ENCODE measurements at places on chromosomes 6 and 20. TPM values are rescaled to one million over a fixed set of nuclear protein-coding genes. Genes with fewer than 3 reads are reported as not detected.

DNA sequence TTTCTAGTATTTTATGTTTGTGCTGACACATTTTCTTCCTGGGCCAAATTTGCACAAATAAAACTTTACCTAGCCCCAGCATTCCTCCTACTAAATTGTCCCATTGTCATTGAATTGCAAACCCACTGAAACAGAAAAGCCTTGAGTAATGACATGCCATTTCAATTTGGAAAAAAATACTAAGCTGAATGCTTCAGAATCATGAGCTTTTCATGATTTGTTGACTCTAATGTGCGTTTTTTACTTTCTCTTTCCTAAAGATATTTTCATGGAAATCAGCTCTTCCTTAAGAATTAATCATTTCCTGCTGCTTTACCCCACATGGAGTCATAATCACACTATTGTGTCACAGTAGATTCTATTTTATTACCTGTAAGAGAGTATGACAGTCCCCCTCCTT lies 47.4 kb downstream of the TRDN start:
- H3K27me3 ChIP-seq, result no peaks in the 10 kb centered on the region
- no peaks in the 10 kb centered on the region for H3K36me3 ChIP-seq
- DNase-seq, result no peak
- H3K4me3 ChIP-seq, result no peak overlapping the region
- H3K4me1 ChIP-seq, result no peaks in the 10 kb centered on the region

- H3K27ac ChIP-seq, result peak overlapping the region; percentile 58
- no peak overlapping the region for H3K4me3 ChIP-seq
- H3K36me3 ChIP-seq, result no peaks in the 10 kb centered on the region
- DNase-seq, result peak; percentile 20
- no peaks in the 10 kb centered on the region for H3K27me3 ChIP-seq
These were observed 19.0 kb upstream of the PREX1 start for GRCh38 chr20:48846516-48847492.

GRCh38 chr20:33561692-33562601 lies 72.1 kb downstream of the CBFA2T2 start:
- peaks cover 7% of the 10 kb centered on the region for H3K36me3 ChIP-seq
- H3K4me3 ChIP-seq, result peak overlapping the region; percentile 57
- peak overlapping the region; percentile 94 for H3K27ac ChIP-seq
- DNase-seq, result no peak
- H3K27me3 ChIP-seq, result no peaks in the 10 kb centered on the region
- peaks cover 16% of the 10 kb centered on the region for H3K4me1 ChIP-seq

DNA sequence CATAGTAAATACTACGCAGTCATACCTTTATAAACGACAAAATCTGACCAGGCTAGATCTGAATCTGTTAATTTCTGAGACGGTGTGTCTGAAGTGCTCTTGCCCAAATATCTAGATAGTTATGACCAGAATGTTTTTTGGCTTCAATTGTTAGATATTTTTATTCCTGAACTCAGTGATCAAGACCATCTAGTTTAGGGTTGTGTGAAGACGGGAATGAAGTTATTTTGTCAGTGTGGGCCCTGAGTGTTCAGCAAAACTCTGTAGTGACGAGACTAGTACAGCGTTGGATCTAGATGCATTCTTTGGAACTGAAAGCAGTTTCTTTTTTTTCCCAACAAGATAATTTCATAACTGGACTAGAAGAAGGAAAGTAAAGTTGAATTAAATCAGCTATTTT lies 3.1 kb downstream of the STXBP5 start:
- peak overlapping the region; percentile 20 for H3K4me3 ChIP-seq
- H3K27me3 ChIP-seq, result no peaks in the 10 kb centered on the region
- H3K36me3 ChIP-seq, result peaks cover 4% of the 10 kb centered on the region
- DNase-seq, result no peak
- no peak overlapping the region for H3K27ac ChIP-seq
- peaks cover 40% of the 10 kb centered on the region for H3K4me1 ChIP-seq

DNA sequence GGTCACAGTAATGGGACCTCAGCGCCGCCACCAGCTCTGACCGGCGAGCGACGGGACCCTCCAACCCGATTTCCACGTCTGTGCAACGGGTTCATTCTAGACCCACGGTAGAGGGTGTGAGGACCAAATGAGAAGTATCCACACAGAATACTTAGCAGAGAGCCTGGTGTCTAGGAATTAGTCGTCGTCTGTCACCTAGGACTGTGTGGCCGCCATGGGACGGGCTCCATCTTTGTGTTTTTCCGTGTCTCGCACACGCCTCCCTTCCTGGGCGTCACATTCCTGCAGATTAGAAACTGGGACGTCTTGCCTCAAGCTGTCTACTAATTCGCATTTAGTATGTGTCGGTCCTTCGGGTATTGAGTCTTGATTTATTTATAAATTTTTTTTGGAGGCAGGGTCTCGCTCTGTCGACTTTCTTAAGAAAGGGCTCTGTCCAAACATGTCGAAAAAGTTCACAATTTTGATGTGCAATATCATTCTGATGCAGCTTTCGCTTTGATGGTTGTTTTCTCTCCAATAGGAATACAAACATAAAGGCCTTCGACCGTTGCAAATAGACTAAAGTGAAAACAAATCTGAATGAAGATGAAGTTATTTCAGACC lies 563 bp downstream of the MGME1 start:
- H3K4me1 ChIP-seq, result peaks cover 72% of the 10 kb centered on the region
- peak overlapping the region; percentile 100 for H3K27ac ChIP-seq
- peak overlapping the region; percentile 99 for H3K4me3 ChIP-seq
- H3K36me3 ChIP-seq, result peaks cover 16% of the 10 kb centered on the region
- peaks cover 3% of the 10 kb centered on the region for H3K27me3 ChIP-seq
- DNase-seq, result no peak

GRCh38 chr6:5302995-5303622 lies 41.8 kb downstream of the FARS2 start:
- no peak overlapping the region for H3K4me3 ChIP-seq
- no peak overlapping the region for H3K27ac ChIP-seq
- no peak for DNase-seq
- H3K27me3 ChIP-seq, result no peaks in the 10 kb centered on the region
- no peaks in the 10 kb centered on the region for H3K36me3 ChIP-seq

GRCh38 chr20:55514531-55514930 lies 490.8 kb downstream of the CBLN4 start:
- peaks cover 6% of the 10 kb centered on the region for H3K4me1 ChIP-seq
- no peak for DNase-seq
- no peaks in the 10 kb centered on the region for H3K36me3 ChIP-seq
- H3K27me3 ChIP-seq, result peaks cover 6% of the 10 kb centered on the region

GRCh38 chr6:22271081-22271480 lies 25.8 kb downstream of the PRL start:
- peaks cover 9% of the 10 kb centered on the region for H3K4me1 ChIP-seq
- H3K27me3 ChIP-seq, result no peaks in the 10 kb centered on the region
- no peak overlapping the region for H3K27ac ChIP-seq
- DNase-seq, result no peak
- peaks cover 3% of the 10 kb centered on the region for H3K36me3 ChIP-seq
- H3K4me3 ChIP-seq, result no peak overlapping the region

DNA sequence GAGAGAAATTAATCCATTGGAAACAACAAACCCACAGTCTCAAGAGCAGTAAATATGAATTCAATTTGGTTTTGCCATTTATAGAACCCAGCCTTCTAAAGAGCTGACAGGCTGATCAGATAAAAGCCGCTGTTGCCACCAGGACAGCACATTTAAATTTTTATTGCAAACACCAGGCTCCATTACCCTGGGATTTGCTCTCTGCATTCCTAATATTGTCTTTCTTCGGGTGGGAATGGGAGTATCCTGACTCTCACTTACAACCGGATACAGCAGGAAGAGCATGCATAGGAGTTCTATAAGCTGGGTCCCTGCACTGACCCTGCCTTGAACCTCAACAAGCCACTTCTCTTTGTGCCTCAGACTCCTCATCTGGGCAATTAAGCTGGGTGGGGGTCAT lies 142.9 kb downstream of the LRFN2 start:
- DNase-seq, result no peak
- H3K27me3 ChIP-seq, result no peaks in the 10 kb centered on the region
- H3K27ac ChIP-seq, result no peak overlapping the region

- no peaks in the 10 kb centered on the region for H3K36me3 ChIP-seq
- peaks cover 12% of the 10 kb centered on the region for H3K27me3 ChIP-seq
- H3K27ac ChIP-seq, result no peak overlapping the region
- H3K4me1 ChIP-seq, result no peaks in the 10 kb centered on the region
- H3K4me3 ChIP-seq, result no peak overlapping the region
These were observed 62.3 kb upstream of the SYNDIG1 start for GRCh38 chr20:24407151-24407550.

DNA sequence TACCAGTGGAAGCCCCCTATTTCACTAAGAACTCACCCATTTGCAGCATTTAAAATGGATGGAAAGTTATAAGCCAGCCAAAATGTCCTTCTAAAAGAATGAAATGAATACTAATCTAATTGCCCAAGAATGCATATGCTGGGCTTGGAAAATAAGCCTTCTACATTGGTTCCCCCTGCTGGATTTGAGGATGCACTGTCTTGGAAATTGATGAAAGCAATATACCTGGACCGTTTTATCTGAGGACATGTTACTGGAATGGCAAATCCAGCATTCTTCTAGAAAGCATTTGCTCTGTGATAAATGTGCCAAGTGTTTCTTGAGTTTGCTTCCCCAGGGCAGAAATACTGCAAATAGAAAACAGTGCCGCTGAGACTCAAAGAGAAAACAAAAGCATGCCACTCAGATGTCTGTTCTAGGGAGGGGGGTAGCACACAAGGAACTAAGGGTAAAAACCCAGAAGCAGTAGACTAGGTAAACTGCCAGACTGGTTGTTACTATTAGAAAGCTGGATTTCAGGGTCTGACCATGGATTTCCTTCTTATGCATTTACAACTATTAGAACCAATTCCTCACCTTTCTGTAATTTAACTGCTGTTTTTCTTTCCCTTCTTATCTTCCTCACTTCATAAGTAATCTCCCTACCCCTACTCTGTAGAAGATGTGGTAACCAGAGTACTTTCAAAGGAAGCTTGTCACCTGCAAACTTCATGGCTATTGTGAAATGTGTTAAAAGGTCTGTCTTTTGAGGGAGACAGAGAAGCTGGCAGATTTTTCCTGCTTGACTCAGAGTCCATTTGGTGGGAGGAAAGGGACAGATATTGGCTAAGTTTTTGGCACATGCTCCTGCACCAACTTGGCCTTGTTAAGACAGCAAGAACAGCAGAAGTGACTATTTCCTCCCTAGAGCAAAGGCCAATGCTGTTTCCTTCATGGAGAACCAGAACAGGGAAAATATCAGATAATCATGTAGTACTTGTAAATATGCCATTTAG lies 642.6 kb downstream of the KIF16B start:
- peak overlapping the region; percentile 31 for H3K27ac ChIP-seq
- no peak overlapping the region for H3K4me3 ChIP-seq
- no peaks in the 10 kb centered on the region for H3K27me3 ChIP-seq
- DNase-seq, result no peak
- H3K4me1 ChIP-seq, result peaks cover 23% of the 10 kb centered on the region

DNA sequence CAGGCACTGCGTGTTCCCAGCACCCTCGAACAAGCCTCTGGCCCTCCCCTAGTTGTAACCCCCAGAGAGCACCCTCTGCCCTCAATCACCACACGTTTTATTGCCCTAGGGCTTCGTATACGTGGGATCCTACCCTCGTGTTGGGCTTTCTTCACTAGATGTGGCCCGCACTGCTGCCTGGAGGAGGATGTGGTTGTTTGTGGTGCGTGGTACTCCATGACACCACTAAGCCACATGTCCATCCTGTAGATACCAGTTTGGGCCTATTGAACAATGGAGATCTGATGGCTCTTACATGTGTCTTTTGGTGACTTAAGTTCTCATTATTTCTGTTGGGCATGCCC lies 17.0 kb downstream of the SLC2A4RG start:
- H3K36me3 ChIP-seq, result peaks cover 2% of the 10 kb centered on the region
- H3K4me3 ChIP-seq, result no peak overlapping the region
- H3K27me3 ChIP-seq, result no peaks in the 10 kb centered on the region
- peaks cover 12% of the 10 kb centered on the region for H3K4me1 ChIP-seq
- no peak for DNase-seq
- H3K27ac ChIP-seq, result no peak overlapping the region

- peak overlapping the region; percentile 95 for H3K4me3 ChIP-seq
- DNase-seq, result no peak
- peaks cover 32% of the 10 kb centered on the region for H3K4me1 ChIP-seq
- H3K36me3 ChIP-seq, result no peaks in the 10 kb centered on the region
These were observed 1.1 kb upstream of the ULBP1 start for GRCh38 chr6:149962461-149963211.

DNA sequence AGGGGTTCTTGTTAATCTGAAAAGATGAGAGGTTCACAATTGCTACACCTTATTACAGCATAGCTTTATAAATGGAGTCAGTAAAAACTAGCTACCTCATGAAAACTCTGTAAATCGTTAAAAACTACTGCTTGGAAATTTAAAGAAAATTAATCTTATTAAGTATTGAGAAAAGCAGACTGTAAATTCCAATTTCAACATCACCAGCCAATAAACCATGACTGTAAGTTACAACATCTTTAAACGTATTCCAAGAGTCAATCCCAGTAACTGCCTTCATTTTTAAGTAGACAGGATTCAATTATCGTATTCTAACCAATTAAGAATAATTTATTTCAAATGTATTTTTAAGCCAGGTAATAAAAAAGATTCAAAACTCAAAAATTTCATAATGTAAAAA lies 70.3 kb downstream of the ATG5 start:
- DNase-seq, result no peak
- H3K4me3 ChIP-seq, result no peak overlapping the region
- H3K27me3 ChIP-seq, result no peaks in the 10 kb centered on the region
- no peaks in the 10 kb centered on the region for H3K4me1 ChIP-seq
- H3K27ac ChIP-seq, result no peak overlapping the region

DNA sequence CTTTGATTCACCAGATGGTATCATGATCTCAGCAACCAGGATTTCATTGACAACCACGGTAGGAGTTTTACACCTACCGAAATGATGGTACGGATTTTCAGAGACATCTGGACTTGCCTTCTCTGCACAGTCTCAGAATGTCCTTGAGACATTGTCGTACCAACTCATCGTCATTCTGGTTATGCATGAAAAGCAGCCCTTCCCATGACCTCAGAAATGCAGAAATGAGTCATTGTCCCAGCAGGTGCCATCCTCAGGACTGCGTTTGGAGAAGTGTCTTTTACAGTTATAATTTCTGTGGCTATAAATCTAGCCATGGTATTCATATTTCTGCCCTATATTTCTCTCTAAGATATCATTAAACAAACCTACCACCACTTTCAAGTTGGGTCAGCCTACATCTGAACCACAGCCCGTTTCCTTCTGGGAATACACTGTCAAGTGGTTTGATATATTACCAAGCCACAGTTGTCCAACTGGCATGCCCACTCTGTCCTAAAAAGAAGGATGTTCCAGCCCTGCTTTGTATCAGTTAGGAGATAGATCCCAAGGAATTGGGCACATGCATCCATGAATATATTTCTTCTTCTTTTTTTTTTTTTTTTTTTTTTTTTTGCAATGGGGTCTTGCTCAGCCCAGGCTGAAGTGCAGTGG lies 7.5 kb upstream of the BFSP1 start:
- H3K36me3 ChIP-seq, result no peaks in the 10 kb centered on the region
- no peak overlapping the region for H3K27ac ChIP-seq
- H3K4me3 ChIP-seq, result no peak overlapping the region
- peaks cover 68% of the 10 kb centered on the region for H3K27me3 ChIP-seq
- no peak for DNase-seq

- no peaks in the 10 kb centered on the region for H3K4me1 ChIP-seq
- no peaks in the 10 kb centered on the region for H3K36me3 ChIP-seq
These were observed 176.2 kb downstream of the ISM1 start for GRCh38 chr20:13397300-13397724.

The DEF6 gene
- 1.8 TPM for total RNA-seq

The CD93 gene
- 0.44 TPM for total RNA-seq

The PAX1 gene
- not detected for total RNA-seq

The EPPIN gene
- not detected for total RNA-seq

The GSTA3 gene
- not detected for total RNA-seq

The PLN gene
- not detected for total RNA-seq

The CRIP3 gene
- 2.0 TPM for total RNA-seq

The EPHA7 gene
- total RNA-seq, result 35.8 TPM

The IL17F gene
- not detected for total RNA-seq

The OVOL2 gene
- total RNA-seq, result not detected

Data from neural crest cell (in vitro differentiated cells).